ENCODE measurements at places on chromosomes 1 and 21.

DNA sequence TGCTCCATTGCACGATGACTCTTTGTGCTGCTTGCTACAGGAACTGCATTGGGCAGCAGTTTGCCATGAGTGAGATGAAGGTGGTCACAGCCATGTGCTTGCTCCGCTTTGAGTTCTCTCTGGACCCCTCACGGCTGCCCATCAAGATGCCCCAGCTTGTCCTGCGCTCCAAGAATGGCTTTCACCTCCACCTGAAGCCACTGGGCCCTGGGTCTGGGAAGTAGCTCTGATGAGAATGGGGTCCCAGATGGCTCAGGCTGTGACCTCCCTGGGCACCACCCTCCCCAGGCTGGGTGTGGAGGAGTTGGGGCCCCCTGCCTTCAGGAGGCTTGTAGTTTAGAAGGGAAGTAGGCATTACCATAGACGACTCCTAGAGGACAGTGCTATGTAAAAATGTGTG is 19.7 kb downstream of the CYP4B1 start:
- no peak for DNase-seq

- DNase-seq: no peak
Observed at GRCh38 chr1:62068978-62069377, 125.7 kb upstream of the L1TD1 start.

DNA sequence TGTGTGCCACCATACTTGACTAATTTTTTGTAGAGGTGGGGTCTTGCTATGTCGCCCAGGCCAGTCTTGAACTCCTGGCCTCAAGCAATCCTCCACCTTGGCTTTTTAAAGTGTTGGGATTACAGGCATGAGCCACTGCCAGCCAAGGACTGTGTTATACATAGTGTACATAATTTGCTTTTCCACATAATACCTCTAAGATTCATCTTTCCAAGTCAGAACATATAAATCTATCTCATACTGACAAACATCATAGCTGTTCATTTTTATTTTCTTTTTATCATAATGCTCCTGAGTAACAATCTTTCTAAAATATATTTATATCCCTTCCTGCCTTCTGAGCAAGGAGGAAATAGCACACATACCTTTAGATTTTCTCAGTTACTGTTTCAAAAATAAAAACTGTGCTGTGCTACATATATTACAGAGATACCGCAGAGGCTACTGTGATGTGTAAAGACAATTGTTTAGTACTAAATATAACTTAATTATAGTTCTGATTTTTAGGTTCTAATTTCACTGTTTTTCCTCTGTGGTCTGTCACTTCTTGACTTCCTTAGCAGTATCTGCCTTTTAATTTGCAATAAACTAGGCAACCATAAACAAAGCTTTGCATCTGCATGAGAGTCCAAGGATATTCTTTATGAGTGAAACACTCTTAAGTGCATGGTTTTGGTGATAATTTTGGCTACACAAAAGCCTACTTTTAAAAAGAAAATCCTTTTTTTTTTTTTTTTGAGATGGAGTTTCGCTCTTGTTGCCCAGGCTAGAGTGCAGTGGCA is 59.3 kb downstream of the EYA3 start:
- no peak for DNase-seq

DNA sequence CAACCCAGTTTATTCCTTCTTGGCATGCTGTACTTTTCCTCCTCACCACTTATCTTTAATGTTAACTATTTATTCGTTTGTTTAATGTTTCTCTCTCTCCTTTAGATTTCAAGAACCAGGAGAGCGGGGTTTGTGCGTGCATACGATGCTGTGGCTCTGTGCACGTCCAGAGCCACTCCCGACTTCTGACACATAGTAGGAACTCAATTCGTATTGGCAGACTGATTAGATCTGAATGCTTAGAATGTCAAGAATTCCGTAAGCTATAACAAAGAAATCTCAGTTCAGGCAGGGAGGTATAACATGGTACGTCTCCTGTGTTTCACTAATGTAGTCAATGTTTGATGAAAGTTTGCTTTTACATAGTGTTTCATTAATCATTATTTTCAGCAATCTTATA is 7.3 kb upstream of the GRIK1 start:
- no peak for DNase-seq

GRCh38 chr1:110600716-110601115 is 5.4 kb downstream of the KCNA2 start:
- no peak for DNase-seq

DNA sequence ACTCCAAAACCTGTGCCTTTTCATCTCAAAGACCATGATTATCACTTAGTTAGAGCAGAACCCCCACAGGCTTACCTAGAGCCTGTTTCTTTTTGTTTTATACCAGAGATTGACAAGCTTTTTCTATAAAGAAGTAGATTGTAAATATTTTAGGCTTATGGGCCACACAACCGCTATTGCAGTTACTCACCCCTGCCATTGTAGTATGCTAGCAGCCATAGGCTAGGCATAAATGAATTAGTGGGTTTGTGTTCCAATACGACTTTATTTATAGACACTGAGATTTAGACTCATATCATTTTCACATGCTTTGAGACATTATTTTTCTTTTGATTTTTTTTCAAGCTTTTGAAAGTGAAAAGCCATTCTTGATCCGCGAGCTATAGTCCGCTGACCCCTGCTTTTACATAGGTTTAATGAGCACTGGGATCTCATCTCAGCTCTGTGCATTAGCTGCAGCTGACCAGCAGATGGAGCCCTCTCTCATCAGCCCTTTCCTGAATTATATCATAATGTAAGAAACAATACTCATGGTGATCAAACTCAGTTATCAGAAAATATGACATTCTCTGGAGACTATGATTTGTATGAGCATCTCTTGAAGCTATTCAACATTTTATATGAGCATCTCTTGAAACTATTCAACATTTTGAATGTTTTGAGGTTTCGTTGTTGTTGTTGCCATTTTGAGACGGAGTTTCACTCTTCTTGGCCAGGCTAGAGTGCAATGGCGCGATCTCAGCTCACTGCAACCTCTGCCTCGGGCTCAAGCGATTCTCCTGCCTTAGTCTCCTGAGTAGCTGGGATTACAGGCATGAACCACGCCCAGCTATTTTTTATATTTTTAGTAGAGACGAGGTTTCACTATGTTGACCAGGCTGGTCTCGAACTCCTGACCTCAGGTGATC is 111.9 kb upstream of the L1TD1 start:
- DNase-seq: peak; percentile 27

DNA sequence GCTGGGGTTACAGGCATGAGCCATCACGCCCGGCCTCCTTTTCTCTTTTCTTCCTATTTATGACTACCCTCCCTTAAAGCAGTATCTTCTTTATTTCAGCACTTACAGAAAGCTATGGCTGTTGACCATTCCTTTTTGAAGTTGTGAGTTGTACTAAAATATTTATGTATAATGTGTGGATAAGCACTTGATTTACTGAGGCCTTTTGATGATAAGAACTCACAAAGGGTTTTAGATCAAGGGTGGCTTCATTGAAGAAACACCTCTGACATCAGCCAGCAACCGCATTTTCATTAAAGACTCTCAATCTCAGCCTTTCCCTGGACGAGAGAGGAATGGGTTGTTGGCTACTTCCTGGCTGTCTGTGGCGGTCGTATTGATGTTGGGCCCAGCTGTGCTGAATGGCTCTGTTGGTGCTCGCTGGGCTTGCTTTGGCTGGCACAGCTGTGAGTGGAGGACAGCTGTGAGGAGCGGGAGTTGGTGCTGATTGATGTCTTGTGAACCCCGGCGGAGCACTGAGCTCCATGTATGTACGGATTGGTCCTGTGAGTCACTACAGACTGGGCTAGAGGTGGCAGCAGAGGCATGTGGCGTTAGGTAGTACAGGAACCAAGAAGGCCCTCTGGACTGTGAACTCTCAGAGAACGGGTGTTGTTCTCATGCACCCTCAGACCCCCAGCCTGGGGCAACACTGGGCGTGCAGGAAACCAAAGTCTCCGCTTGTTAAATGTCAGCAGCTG is 208.8 kb downstream of the KIF26B start:
- DNase-seq: no peak

DNA sequence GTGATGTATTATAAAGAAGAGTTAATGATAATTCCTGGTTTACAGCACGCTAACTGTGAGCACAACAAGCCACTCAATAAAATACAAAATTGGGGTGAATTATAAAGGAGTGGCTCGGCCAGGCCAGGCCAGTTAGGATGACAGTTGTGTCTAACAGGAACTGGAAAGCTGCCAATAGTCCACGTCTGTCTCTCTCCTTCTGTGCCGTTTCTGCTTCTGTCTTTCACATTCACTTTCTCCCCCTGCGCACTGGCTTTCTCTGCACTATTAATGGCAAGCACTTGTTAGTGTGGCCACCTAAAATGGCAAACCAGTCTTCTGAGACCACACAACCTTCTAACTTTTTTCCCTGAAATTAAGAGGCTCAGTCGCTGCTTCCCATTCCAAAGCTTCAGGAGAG is 394.3 kb downstream of the NTNG1 start:
- no peak for DNase-seq
